ENCODE measurements at places on chromosomes 7 and 10.

- no peak for DNase-seq
Measured at GRCh38 chr7:123275036-123275753, 75.4 kb upstream of the SLC13A1 start.

DNA sequence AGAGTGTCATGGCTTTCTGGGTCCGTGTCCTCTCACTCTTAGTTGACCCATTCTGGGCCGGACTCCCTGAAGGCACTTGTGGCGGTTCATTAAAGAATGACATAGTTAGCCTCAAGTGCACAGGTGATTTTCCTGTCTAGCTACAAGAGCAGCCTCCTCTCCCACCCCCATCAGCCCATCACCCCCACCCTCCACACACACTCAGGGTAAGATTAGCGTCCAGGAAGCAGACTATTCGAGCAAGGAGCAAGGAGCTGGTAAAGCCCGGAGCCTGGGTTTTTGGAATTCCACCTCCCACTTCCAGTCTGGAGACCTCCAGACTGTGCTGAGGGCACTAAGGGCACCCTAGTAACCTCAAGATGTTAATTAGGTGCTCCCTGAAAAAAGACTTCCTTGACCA lies 39.5 kb downstream of the TACR2 start:
- no peak for DNase-seq

DNA sequence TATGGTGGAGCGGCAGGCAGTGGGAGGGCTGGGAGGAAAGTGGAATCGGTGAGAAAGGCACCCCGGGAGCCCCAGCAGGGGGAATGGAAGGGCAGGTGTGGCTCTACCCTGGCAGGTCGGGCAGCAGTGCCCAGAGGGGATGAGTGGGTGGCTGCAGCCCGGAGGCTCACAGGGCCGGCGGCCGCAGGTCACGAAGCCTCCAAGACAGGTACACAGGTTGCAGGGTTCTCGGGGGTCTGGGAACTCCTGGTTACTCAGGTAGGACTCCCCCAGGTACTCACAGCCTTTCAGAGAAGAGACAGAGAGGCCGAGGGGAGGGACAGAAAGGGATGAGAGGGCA lies 21.8 kb downstream of the KCP start:
- DNase-seq = no peak

DNA sequence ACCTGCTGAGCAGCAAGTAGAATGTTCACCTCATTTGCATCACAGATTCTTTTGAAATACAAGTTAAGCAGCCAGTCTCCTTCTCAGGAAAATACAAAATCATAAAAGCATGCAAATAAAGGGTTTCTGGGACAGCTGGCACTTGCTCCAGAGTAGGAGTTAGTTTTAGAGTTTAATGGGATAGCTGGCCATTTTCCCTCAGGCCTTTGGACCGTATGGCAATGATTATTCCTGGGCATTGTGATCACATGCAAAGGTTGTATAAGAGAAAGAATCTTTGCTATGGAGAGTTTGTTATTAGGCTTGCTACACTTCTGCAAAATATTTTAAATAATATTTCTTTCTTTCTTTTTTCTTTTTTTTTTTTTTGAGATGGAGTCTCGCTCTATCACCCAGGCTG lies 240.8 kb downstream of the CDK14 start:
- DNase-seq = no peak

DNA sequence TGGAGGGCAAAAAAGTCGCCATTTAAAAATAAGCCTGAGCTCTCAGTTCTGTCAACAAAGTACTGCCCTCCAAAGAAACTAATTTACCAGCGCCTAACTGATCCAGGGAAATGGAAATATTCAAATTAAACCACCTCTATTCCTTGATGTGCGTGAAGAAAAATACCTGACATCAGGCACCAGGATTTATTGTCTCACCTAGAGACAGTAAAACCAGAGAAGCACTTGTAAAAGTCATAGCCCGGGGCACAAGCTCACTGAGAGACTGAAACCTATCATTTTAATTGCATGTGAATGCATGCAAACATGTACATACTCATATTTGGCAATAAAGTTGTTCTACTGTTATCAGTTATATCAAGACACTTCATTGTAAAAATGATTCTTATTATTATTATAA lies 147.3 kb upstream of the VSTM2A start:
- DNase-seq = no peak

Data from activated CD4-positive, alpha-beta T cell treated with anti-CD3 and anti-CD28 coated beads for 36 hours (primary cell).